A172 (cell line): ENCODE measurements at places on chromosomes 4 and X.

GRCh38 chr4:97159625-97160024, 983.7 kb downstream of the STPG2 start:
- no peak for DNase-seq

- DNase-seq = no peak
Measured at GRCh38 chrX:28599957-28600356, 12.7 kb downstream of the IL1RAPL1 start.

DNA sequence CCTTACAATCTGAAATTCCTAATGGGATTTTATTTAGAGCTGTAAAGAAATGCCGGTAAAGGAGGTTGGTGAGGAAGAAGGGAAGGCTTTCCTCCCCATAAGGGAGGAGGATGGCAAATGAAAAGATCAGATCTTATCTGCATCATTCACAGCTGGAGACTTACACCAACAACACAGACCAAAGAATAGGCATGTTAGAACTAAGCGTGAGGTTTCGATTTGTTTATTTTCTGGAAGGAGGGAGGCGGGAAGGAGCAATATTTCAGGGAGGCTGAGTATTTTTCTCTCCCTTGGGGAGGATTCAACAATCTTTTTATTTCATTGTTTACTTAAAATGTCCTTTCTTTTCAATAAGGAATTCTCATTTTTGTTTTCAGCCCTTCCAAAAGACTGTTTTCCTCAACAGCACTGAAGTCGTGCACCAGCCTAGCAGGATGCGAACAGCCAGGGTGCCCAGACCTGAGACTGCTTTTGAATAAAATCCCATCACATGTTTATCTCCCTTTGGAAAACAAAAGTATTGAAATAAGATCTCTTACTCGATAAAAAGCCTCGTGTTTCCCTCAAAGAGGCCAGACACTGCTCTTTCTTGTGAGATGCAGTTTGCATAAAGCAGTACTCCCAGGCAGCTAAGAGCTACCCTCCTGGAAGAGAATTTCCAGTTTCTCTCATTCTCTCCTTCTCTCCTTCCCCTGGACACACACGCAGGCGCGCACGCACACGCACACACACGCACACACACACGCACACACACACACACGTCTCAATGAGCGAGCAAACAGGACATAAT, 236.1 kb downstream of the MGST2 start:
- peak; percentile 16 for DNase-seq

DNA sequence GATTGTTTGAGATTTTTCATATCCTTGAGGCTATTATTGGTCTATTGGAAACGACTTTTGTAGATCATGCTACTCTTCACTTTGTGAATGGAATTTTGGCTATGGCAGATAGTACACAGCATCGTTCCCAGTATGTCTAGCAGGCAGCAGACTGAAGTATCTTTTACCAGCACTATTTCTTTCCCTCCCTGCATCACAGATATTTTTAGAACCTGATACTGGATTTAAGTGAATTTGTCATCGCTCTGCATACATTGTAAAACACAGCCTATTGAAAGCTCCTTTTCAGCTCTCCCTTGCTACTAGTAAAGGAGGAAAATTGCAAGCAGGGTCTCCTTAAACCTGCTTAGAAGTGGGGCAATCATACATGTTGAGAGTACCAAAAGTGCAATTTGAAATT, 133.6 kb downstream of the LUZP4 start:
- DNase-seq = no peak

DNA sequence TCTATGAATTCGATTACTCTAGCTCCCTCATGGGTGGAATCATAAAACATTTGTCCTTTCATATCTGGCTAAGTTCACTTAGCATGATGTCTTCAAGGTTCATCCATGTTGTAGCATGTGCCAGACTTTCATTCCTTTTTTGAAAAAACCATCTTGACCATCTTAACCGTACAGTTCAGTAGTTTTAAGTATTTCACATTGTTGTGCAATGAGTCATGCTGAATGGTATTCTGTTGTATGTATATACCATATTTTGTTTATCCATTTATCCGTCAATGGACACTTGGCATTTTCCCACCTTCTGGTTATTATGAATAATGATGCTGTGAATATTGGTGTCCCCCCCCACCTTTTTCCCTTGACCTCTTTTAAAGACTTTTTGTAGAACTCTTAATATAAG, 72.4 kb upstream of the TLR2 start:
- DNase-seq = peak; percentile 11

GRCh38 chr4:47579235-47579634, 94.2 kb downstream of the ATP10D start:
- DNase-seq = no peak

DNA sequence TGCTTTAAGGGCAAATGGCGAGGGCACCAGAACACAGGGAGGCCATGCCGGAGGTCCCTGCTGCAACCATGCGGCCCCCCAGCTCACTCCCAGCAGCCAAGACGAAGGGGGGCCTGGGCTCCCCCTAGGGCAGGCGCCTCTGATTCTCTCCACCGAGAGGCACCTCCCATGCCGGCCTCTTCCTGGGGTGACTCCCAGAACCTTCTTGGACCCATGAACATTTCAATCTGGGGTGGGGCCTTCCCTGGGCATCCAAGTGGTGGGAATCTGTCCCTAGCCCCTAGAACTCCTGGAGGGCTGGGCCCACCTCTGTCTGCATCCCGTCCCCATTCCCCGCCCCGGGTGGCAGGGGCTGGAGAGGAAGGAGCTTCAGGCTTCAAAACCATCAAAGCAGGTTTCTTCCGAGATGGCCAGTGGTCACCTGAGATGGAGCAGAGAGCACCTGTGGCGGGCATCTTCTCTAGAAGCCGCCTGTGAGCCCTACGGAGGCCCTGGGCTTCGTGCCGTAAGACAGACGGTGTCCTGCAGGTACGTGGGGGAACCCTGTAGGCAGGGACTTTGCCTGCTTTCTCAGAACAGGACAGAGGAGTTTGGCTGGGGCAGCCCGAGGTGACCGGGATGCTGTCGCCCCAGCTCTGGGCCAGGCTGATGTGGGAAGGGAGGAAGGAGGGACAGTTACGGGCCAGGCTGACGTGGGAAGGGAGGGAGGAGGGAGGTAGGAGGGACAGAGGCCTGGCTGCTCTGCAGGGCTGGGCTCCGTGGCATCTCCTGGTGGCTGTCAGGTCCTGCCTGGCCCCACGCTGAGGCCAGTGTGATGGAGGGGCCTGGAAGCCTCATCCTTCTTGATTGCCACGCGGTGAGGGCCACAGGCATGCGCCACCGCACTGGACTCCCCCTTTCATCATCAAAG, 6.8 kb upstream of the SLC25A6 start:
- no peak for DNase-seq
